Sigmoid colon (tissue), 7 donors: ENCODE measurements at places on chromosomes 3 and 15. TPM values are rescaled to one million over a fixed set of nuclear protein-coding genes. Genes with fewer than 3 reads are reported as not detected.

Gene SCN5A
- 0.51 TPM for polyA plus RNA-seq

Gene EXD1
- polyA plus RNA-seq = 0.03 TPM

Gene PCNP
- polyA plus RNA-seq = 72.4 TPM

Gene NBEAL2
- polyA plus RNA-seq = 88.0 TPM

Gene SEMA3G
- 0.23 TPM for polyA plus RNA-seq

Gene CEP19
- 0.76 TPM for polyA plus RNA-seq

Gene ARL14
- 109 TPM for polyA plus RNA-seq

Gene CILP
- polyA plus RNA-seq = 5.4 TPM

Gene ISG20
- 70.9 TPM for polyA plus RNA-seq

Gene POTEB2
- polyA plus RNA-seq = not detected
